ENCODE measurements at places on chromosomes 12 and 14. TPM values are rescaled to one million over a fixed set of nuclear protein-coding genes. Genes with fewer than 3 reads are reported as not detected.

The SLC15A4 gene
- total RNA-seq = 54.4 TPM

The PLBD1 gene
- under 0.01 TPM for total RNA-seq

The MDGA2 gene
- not detected for total RNA-seq

The RASAL1 gene
- 0.04 TPM for total RNA-seq

Data from hair follicular keratinocyte (primary cell).